ENCODE measurements at places on chromosomes 13 and 19.

DNA sequence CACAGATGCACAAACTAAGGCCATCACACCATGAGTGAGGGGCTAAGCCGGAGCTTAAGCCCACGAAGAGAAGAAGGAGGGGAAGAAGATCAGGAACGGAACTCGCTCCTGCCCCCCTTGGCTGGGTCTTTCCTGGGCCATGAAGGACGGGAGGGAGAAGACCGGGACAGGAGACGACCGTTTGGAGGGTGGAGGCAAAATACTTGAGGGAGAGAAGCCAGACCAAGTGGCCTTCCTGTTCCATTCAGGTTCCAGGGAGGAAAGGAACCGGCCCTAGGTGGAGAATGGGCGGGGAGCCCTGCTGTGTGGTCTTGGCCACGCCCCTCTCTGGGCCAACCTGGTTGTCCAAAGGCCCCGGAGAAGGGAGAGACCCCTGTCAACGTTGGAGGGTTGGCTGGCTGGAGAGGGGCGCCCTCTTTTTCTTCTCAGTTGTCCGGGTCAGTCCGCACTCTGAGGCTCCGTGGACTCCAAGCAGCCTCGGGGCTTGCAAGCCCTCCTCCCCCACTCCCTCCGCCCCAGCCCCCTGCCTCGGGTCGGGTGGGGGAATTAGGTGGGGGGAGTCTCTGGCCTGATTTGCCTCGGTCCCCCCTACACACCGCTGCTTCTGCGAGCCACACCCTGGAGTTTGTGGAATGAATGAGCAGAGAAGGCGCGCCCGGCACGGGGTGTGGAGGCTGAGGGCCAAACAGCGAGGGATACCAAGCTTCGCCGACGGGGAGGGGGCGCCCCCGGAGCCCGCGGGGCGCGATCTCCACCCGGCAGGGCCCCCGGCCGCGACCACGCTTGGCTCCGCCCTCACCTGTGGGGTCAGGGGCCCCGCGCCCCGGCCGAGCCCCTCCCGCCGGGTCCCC, 757 bp downstream of the FBN3 start:
- DNase-seq, result no peak

GRCh38 chr19:42323852-42324654, 1.4 kb upstream of the MEGF8 start:
- DNase-seq, result no peak

GRCh38 chr13:111881700-111882099, 185.2 kb upstream of the SOX1 start:
- no peak for DNase-seq

DNA sequence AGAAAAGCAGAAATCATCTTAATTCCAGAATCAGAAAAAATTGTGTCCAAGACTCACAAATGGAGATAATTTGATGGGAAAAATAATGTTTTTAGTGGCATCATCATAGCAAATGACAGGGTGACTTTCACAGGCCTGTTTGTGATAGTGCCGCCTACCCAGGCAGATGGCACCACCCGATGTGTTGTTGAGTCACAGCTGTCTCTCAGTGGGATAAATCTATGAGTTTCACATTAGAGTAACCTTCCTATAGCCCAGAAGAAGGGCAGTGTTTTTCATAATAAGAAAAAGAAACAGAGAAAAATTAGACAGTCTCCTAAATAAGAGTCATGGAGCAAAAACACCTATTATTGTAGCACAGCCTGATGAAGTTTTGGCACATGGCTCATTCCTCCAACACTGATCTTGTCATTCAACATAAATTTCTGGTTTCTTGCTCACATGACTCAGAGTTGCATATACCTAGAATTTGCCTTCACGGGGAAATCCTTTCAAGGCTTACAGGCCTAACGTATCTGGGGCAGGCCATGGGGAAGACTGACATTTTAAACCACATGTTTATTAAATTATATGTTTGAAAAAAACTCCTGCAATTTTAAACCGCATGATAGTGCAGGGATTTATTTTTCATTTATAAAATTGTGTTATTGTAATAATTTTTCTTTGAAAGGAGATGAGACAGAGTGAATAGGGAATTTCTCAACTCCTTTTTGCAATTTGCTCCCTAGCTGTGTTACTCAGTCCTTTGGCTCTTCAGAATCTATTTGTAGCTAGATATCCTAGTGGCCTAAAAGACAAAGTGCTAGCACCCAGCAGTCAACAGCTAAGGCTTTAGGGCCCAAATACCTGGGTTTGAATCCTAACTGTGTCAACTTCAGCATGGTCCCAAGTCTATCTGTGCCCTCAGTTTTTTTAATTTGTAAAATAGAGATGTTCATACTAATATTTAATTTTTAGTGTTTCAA, 393.7 kb downstream of the NDFIP2 start:
- DNase-seq, result no peak

- no peak for DNase-seq
Observed at GRCh38 chr13:97539651-97540610, 106.0 kb downstream of the RAP2A start.

Measured in NCI-H2081 treated with DMSO at 0.1 percent for 48 hours (cell line).